ENCODE measurements at places on chromosomes 4 and X. TPM values are rescaled to one million over a fixed set of nuclear protein-coding genes. Genes with fewer than 3 reads are reported as not detected.

- no peak for DNase-seq
Observed at GRCh38 chr4:48779095-48779997, 733 bp downstream of the FRYL start.

GRCh38 chrX:107804427-107804826 lies 21.2 kb upstream of the MID2 start:
- DNase-seq, result no peak

- DNase-seq, result no peak
Observed at GRCh38 chr4:21664355-21664754, 284.2 kb downstream of the KCNIP4 start.

GRCh38 chr4:4867375-4868039 lies 8.0 kb downstream of the MSX1 start:
- DNase-seq, result no peak

- no peak for DNase-seq
Observed at GRCh38 chrX:42079968-42080367, 156.6 kb upstream of the CASK start.

GRCh38 chrX:264634-265455 lies 16.3 kb upstream of the PLCXD1 start:
- peak; percentile 23 for DNase-seq

DNA sequence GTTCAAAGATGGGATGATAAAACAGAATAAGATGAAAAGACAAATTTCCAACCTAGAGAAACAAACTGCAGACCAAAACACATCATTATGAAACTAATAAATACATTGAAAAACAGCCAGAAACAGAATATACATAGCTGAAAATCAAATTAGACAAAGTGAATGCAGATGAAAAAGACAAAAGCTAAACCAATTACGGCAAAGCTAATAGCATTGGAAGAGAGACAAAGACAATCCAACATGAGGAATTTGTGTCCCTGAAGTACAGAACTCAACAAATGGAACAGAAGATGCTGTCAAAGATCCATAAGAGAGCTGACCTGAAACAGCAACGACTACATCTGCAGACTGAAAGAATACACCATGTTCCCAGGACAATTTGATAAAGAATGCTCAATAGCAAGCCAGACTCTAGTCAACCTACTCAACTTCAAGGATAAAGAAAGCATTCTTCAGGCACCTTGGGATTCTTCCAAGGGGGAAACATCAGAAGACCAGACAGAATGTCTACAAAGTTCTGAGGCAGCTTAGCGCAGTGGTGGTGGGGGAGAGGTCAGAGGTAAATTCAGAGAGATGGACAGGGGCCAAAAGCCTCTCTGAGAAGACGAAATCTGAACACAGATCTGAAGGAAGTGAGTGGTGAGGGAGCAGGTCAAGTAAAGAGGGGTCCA lies 27.4 kb upstream of the IRAK1 start:
- DNase-seq, result no peak

DNA sequence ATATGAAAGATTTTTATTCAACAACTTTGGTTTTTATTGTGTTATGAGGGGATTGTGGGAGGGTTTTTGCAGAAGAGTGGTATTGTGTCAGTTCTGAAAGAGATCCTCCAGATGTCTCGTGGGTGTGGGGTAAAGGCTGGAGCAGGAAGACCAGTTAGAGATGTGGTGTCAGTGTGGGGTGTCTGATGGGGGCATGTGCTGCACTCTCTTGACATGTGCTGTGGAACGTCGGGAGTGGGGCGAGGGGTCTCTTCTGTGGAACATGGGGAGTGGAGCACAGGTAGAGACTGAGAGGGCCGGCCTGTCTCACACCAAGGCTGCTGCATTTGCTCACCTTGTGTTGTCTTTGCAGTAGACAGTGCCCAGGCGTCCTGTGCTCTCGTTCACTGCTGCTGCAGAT lies 37.6 kb downstream of the FAM193A start:
- DNase-seq, result no peak

GRCh38 chrX:115324194-115324593 lies 34.7 kb downstream of the LUZP4 start:
- no peak for DNase-seq

GRCh38 chr4:83151651-83152050 lies 37.1 kb upstream of the PLAC8 start:
- DNase-seq, result no peak

Gene RAB41
- not detected for total RNA-seq

Gene SLC30A9
- 67.2 TPM for total RNA-seq

Gene STBD1
- total RNA-seq, result 1.7 TPM

Gene ADAMTS3
- 3.2 TPM for total RNA-seq

Gene PARM1
- total RNA-seq, result 5.2 TPM
